Cortex of kidney (tissue), 1 donor: ENCODE measurements at places on chromosomes 16 and 17.

DNA sequence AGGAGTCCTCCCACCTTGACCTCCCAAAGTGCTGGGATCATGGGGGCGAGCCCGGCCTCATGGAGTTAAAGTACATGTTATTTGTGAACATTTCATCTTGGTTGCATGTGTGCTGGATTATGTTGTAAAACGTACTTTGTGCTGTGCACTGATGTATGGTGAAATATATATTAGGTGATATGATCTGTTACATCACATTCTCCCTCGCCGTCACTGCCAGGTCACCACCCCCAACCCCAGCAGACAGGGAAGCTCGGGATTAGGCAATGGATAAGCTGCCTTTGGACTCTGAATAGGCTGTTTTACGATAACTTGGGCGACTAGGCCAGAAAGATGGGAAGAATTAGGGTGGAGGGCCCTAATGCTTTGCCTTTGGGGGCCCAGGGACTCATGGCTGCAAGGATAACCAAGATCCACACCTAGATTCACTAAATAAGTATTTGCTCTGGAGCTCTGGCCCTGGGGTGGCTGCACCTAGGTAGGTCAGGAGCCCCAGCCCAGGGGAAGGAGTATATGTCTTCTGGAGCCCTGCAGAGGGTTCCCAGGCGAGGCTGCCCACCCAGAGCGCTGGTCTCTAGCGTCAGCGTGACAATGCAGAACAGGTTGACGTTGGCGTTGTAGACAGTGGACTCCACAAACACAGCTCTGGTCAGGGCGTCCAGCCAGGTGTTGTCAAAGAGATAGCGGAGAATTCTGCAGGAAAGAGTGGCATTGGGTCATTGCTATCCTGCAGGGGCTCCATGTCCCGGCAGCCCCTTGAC is 27.1 kb upstream of the GCSH start:
- DNase-seq = no peak

- no peak for DNase-seq
Measured at GRCh38 chr16:27756206-27756970, 206.4 kb downstream of the KATNIP start.

DNA sequence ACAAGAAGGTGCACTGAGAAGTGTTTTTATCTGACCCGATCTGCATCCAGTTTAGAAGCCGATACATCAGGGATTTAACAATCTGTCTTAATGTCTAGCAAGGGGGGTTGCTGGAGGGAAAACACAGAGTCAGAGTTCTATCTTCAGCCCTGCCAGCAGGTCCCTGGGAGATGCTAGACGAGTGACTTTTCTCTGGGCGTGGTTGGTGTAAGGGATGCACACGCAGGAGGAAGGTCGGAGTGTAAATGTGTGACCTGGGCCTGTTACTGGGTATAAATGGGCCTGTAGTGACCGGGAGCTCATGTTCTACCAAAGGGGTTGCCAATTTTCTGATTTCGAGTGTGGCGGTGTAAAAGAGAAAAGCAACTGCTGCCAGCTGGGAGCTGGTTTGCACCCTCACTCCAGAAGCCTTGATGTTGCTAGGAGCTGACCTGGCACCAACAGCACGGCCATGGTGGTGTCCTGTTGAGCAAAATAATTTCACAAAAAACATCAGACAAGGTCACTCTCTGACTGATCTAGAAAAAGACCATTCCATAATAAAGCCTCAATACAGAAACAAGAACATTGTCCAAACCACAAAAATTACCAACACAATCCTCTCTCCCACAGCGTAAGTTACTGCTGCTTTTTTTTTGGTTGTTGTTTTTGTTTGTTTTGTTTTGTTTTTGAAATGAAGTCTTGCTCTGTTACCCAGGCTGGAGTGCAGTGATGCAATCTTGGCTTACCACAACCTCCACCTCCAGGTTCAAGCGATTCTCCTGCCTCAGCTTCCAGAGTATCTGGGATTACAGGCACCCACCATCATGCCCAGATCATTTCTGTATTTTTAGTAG is 1.3 kb upstream of the KCTD13 start:
- no peak for DNase-seq

GRCh38 chr17:75069783-75070182 is 18.0 kb upstream of the SLC16A5 start:
- no peak for DNase-seq

DNA sequence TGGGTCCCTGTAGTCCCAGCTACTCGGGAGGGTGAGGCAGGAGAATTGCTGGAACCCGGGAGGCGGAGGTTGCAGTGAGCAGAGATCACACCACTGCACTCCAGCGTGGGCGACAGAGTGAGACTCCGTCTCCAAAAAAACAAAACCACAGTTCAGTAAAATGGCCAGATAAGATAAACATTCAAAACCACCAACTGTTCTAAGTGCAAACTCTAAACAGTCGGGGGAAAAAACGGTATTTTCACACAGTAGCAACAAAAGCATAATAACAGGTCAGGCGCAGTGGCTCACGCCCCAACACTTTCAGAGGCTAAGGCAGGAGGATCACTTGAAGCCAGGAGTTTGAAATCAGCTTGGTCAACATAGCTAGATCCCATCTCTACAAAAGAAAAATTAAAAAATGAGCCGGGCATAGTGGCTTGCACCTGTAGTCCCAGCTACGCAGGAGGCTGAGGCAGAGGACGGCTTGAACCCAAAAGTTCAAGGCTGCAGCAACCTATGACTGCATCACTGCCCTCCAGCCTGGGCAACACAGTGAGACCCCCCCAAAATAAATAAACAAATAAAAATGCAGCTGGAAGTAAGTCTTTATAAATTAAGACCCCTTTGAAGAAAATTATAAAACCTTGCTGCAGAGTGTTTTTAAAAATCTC is 10.8 kb upstream of the HASPIN start:
- no peak for DNase-seq

DNA sequence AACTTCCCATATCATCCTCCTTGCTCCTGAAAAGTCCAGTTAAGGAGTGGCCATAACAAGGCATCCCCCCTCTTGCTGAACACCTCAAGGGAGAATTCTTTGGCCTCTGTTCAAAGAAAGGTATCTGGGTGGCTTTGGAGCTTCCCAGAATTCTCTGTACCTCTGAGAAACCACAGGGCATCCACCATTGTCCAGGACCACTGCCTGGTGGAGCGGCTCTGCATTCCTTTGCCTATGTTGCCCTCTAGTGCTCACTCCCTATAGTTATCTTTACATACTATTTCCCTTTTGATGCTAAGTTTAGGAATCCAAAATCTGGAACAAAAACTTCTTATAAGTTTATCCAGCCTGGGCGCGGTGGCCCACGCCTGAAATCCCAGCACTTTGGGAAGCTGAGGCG is 30.3 kb downstream of the CHD9NB start:
- DNase-seq = no peak

DNA sequence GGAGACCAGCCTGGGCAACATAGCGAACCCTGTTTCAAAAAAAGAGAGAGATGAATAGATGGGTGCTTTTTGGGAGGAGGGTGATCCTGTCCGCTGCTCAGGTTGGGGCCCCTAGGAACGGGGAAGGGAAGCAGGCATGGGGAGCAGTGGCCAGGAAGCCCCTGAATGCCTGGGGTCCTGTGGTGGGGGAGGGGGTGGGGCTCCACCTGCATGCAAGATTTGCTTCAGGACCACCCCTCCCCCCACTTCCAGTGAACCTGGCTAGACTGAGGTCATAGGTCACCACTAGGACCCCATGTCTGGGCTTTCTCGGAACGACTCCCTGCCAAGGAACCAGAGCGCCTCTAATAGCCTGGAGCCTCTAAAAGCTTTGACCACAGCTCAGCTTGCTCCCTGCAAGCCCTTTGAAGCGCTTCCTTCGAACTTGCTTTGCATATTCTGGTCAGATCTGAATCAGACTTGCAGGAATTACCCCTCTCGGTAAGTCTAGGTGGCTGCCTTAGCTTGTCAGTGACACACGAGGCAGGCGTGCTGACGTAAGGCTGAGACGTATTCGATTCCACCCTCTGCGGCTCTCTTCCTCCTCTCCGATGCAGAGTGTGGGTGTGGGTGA is 3.7 kb downstream of the SOCS3 start:
- DNase-seq = no peak

DNA sequence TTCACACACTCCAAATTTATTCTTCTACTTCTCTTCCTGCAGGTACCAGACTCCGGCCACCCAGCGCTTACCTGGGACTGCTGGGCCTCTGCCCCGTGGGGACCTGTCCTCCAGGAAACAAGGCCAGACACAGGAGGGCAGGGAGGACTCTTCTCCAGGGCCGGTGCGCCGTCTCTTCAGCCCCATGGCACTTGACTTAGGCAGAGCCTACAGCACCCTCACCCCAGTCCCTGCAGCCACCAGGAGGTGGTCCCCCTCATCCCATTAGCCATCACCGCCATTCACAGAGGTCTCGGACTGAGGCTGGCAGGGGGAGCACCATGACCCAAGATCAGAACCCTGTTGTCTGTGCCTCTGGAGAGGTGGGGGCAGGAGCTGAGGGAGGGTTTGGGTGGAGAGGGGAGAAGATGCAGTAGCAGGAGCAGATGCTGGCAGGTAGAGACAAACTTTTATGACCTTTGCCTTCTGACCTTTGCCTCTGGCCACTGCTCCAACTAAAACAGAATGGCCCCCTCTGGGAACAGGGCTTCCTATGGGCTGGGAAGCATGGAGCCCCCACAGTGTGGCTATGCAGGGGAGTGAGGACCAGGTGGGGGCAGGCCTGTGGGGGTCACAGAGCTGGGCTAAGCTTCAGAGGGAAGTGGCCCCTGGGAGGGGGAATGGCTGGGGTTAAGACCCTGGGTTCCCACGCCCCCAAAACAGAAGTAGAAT is 1.7 kb upstream of the GCGR start:
- no peak for DNase-seq

DNA sequence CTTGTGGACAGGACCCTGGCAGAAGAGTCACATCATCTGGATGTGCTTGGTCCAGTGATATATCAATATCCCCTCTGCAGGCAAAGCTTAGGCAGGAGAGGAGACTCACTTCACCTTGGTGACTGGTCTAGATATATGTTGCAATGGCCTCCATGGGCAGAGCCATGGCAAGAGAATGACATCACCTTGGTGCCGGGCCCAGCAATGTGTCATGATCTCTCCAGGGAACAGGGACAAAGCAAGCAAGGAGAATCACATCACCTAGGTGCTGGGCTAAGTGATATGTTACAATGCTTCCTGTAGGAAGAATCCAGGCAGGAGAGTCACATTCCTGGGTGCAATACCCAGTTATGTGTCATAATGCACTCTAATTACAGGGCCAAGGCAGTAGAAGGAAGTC is 2106.2 kb downstream of the TP53TG3F start:
- no peak for DNase-seq

- DNase-seq = no peak
Measured at GRCh38 chr17:13525876-13526275, 75.9 kb downstream of the HS3ST3A1 start.

GRCh38 chr16:11642765-11643116 is 25.5 kb upstream of the SNN start:
- no peak for DNase-seq

DNA sequence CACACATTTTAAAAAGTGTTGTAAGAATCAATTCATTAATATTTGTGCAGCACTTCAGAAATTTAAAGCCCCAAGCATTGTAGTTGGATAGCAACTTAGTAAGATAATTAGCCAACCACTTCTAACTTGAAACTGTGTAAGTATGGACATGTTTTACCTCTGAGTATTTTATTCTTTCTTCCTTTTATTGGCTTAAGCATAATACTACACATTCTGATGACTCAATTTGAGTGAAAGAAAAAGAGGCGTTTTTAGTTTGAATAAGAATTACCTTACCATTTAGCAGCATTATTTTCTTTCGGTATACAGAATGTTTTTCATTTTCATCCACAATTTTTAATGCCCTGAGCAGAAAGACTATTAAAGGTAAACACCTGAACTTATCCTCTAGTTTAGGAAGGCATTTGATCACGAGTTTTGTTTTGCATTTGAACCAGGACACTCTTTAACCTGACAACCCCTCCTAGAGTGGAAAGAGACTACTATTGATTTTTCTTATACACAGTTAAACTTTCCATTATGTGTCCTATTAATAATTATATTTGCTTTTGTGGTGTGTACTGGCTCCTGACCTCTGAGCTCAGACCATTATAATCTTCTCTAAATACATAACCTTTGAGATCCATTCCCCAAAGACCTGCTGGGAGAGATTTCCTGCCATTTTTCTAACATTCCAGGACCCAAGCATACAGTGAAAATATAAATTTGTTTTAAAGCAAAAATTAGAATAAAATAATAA is 9.2 kb downstream of the NACA2 start:
- no peak for DNase-seq

DNA sequence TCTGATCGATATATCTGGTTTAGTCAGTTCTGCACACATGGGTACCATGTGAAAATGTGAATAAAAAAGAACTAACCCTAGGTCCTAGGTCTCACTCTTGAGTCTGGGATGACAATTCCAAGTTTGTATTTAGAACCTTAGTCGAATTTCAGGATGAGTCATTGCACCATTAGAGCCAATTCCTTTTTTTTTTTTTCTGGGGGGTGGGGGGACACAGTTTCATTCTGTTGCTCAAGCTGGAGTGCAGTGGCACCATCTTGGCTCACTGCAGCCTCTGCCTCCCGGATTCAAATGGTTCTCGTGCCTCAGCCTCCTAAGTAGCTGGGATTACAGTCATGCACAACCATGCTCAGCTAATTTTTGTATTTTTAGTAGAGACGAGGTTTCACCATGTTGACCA is 41.6 kb downstream of the SPAG9 start:
- no peak for DNase-seq

GRCh38 chr16:87621976-87622713 is 19.8 kb downstream of the JPH3 start:
- no peak for DNase-seq

GRCh38 chr17:34598161-34598776 is 18.9 kb downstream of the TMEM132E start:
- no peak for DNase-seq

DNA sequence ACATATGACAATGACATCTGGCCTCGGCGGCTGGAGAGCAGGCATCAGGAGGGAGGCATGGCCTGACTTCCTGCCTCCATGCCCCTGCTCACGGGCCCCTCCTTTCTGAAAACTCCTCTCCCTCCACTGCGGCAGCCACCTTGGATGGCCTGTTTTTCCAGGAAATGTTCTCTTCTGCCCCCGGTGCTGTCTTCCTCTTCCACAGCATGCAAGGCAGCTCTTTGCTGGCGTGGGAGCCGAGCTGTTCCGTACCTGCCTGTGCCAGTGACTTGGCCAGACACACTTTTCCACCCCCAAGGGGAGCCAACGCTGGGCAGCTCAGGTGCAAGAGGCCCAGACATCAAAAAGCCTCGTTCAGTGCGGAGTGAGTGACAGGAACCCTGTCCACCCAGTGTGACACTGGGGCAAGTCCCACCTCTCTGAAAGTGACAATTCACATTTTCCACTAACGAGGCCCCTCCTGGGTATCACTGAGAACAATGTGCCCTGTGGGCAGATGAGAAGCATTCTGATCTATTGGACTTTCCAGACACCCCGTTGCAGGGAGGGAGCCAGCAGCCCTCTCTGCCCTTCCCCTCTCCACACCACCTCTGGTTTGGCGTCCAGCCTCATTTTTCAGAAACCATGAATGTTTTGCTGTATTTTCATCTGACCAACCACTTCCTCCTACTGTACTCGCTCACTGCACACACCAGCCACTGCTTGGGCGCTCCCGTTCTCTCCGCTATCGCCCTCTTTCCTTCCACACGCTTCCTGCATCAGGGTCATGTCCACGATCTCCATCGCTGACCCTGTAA is 31.2 kb downstream of the NSMCE1 start:
- no peak for DNase-seq

GRCh38 chr16:67782567-67783352 is 23.6 kb downstream of the RANBP10 start:
- no peak for DNase-seq
